ENCODE measurements at places on chromosomes 7 and 10.

GRCh38 chr10:131657318-131657984, 243.4 kb upstream of the PPP2R2D start:
- no peak for DNase-seq

- DNase-seq: no peak
Observed at GRCh38 chr7:81449105-81449504, 320.7 kb downstream of the HGF start.

- no peak for DNase-seq
Observed at GRCh38 chr10:71230656-71231025, 18.3 kb downstream of the UNC5B start.

GRCh38 chr7:98238076-98238475, 14.0 kb downstream of the TECPR1 start:
- DNase-seq: no peak

- no peak for DNase-seq
Observed at GRCh38 chr7:101657171-101657570, 28.1 kb upstream of the MYL10 start.

- DNase-seq: no peak
Observed at GRCh38 chr10:48667960-48668590, 16.6 kb upstream of the WDFY4 start.

DNA sequence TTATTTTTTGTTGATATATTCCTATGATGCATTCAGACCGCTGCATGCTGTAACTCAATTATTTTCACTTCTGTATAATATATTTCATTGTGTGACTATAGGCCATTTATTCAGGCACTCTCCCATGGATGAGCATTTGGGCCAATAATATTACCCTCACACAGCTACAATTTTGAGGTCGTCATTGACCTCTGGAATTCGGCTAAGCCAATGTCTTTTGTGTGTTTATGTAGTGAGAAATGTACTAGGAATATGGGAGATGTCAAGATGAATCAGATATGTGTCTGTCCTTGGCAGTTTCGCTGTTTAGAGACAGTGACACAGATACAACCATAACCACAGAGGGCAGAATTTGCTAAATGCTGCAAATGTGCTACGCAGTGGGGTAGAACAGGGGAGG, 474.2 kb downstream of the ADRA2A start:
- DNase-seq: no peak

GRCh38 chr7:2732959-2733584, 45.1 kb downstream of the AMZ1 start:
- no peak for DNase-seq

DNA sequence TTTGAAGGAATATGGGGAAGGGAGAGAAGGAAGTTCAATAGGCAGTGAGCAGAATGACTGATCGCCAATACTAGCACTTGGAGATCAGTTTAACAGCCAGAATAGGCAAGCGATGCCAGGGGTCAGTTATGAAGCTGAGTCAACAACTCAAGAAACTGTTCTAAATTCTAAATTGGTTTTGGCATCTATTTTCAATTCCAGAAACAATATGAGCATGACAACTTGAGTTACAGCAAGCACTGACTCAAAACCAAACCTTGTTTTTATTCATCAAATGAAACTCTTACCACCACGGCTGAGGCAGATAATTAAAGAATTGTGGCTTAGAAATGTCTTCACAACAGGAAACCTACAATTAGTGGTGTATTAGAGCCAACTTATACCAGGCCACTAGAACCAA, 180.5 kb upstream of the ASAH2 start:
- no peak for DNase-seq

GRCh38 chr10:18145652-18146051, 5.4 kb downstream of the CACNB2 start:
- no peak for DNase-seq

GRCh38 chr7:153023194-153023592, 263.6 kb downstream of the ACTR3B start:
- no peak for DNase-seq

DNA sequence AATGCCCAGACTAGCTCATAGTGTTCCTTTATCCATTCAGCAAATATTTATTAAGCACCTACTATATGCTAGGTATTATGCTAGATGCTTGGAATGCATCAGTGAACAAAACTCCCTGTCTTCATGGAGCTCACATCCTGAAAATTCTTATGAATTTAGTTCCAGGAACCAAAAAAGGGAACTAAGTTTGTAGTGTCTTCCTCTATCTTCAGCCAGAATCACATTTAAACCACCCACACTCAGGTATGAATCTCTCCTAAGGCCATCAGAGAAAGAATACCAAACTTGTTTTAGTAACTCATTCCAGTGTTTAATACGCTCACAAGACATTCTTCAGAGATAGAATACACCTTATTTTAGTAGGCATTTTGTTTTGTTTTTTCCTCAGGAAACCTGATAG, 10.1 kb upstream of the EGR2 start:
- no peak for DNase-seq

DNA sequence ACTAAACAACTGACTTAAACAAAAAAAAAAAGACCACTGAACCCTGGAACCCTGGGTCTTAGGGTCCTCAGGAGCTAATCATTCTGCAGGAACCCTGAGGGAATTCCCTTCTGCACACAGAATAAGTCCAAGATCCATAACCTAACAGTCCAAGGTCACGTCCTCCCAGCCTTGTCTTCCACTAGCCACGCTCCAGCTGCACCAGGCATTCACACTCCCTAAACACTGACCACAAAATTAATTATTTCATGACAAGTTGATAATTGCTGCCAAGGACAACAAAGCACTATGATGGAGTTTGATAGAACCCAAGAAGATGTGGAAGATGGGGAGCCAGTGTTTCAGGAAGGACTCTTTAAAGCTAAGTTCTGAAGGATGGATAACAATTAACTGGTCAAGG, 130.6 kb downstream of the SH3PXD2A start:
- no peak for DNase-seq

DNA sequence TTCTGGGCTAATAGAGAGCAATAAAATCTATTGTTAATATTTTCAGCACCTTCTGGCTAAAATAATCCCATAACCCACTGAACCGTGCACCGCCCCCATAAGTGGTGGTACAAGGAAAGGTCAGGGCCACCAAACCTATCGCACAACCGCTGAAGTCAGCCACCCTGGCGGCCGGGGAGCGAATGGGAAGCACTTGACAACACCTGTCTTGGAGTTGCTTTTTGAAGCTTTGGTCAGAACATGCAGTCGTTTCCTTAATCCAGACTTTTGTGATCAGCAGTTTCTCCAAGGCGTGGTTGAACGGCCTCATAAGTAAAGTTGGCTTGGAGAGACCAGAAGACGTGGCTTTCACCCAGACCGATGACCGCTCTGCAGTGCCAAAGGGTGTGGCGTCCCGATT, 97.4 kb downstream of the DNAJB6 start:
- DNase-seq: no peak

DNA sequence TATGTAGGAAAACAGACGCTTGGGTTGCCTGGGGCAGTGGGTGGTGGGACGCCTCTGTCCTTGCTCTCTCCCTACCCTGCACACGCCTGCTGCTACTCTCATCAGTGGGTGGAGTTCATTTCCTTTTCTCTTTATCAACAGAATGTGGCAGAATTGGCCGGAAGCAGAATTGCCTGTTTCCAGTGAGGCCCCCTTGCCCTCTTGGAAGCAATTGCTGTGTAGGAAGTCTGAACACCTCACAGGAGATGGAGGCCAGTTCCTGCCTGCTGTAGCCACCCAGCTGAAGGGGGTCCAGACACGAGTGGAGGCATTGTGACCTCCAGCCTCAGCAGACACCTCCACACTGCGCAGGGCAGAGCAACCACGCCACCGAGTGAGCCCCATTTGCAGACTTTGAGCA, 331.6 kb upstream of the ZNF32 start:
- no peak for DNase-seq

DNA sequence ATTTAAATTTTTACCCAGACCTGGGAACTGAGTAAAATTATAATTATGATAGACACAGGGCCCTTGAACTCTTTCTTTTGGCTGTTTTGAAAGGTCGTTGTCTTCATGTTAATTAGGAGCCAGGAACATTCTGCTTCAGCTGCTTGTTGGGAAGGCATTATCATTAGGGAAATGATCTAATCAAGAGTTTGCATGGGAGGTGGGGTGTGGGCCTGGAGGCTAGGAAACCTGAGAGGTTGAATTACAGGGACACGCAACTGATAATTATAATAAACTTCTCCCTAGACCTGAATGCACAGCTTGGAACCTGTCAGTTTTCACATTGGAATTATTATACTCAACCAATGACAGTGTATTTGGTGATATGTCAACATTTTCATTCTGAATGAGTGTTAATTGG, 237.7 kb downstream of the CACNB2 start:
- DNase-seq: no peak

DNA sequence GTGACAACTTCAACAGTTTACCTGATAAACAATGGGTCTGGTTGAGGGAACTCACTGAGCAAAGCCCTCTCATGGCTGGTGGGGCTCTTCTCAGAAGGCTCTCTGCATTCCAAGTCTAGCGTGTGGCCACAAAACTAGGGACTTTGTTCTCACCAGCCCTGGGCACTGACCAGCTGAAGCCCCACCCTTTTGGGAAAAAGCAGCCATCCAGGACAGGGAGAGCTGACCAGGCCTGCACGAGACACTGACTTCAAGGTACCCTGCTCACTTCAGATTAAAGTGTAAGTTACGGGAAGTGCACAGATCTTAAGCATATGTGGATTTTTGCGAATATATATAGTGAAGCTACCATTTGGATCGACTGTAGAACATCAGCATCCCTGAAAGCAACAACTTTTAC, 67.4 kb upstream of the LRRC4 start:
- DNase-seq: no peak

DNA sequence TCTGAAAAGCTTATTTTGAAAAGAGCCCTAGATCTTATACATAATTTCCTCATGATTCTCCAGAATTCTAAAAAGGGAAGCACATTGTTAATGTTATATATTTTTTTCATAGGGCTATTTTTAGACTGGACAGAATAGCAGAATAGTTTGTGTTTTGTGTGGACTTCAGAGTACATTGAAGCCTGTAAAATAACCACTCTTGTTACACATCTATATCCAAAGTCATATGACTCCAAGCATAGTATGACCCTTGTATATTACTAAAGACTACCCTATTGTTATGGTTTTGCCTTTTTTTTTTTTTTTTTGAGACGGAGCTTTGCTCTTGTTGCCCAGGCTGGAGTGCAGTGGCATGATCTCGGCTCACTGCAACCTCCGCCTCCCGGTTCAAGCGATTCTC, 26.1 kb upstream of the FIS1 start:
- DNase-seq: no peak

DNA sequence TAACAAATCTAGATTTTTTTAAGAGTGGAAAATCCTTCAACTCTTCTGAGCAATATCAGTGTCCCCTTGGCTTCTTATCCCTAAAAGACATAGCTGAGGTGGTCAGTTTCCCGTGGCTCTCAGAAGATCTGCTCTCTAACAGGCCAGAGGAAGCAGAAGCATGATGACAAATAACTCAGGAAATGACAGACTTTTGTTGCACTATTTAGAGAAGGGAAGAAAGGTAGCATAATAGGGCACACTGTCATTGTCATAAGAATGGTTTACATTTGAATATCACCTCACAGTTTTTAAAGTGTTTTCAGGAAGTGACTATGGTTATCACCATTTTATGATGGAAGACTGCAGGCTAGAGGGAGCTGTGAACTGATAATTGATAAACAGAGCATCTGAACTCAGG, 33.6 kb upstream of the RAPGEF5 start:
- DNase-seq: no peak

- no peak for DNase-seq
Observed at GRCh38 chr7:158204453-158204852, 383.2 kb downstream of the PTPRN2 start.

- no peak for DNase-seq
Observed at GRCh38 chr10:86792461-86793167, 36.2 kb downstream of the BMPR1A start.

DNA sequence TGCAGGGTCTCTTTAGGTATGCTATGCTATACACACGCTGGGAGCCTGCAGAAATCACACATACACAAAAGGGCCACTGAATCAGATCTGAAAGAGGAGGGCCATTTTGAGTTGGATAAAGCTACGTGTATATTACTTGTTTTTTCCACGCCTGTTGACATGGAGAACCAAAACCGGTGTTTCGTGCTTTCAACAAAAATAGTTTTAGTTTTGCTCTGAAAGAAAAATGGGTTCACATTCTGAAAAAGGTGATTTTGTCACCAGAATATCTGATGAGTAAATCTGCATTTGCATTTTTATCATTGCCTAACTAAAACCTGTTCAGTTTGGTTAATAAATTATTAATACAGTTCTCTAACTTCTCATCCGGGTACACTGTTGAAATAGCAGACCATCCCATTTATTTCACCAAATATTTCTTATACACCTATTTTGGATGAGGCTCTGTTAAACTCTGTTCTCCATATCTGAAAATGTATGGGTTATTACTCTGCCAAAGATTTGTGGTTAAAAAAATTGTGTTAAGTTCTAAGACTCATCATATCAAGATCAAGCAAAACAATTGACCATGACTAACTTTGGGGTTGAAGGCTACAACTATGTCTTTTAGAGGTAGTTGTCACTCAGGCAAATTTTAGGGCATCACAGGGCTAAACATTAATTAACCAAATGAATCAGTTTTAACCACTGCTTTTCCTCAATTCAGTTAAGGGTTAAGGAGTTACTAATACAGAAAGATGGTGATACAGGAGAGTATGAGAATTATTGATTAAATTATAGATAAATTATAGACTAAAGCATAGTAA, 101.2 kb upstream of the RPA3 start:
- DNase-seq: no peak

GRCh38 chr7:74317146-74317782, 28.1 kb downstream of the CLIP2 start:
- DNase-seq: no peak

- DNase-seq: peak; percentile 40
Observed at GRCh38 chr10:101032637-101033224, 1.7 kb downstream of the SFXN3 start.

- DNase-seq: no peak
Observed at GRCh38 chr10:130795819-130796218, 515.7 kb downstream of the TCERG1L start.

DNA sequence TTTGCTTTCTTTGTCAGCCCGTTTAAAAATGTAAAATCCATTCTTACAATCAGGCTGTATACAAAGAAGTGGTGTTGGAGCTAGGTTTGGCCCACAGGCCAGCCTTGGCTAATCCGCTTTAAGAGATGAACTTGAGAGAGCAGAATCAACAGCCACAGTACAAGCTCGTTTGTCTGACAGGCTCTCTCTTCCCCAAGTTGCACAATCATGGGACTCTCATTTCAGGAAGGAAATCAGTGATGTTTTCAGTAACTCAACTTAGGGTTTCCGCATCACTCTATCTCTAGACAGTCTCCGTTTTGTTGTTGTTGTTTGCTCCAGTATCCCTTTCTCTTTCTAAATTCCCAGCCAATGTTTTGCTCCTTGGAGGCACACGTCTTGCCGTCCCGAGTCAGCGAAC, 582.0 kb upstream of the MKI67 start:
- DNase-seq: no peak

- DNase-seq: no peak
Observed at GRCh38 chr10:128530301-128530700, 404.1 kb upstream of the MKI67 start.

- peak; percentile 89 for DNase-seq
Observed at GRCh38 chr10:75230600-75231038, 5.1 kb downstream of the COMTD1 start.

Measured in activated CD8-positive, alpha-beta memory T cell treated with anti-CD3 and anti-CD28 coated beads for 48 hours (primary cell).